ENCODE measurements at places on chromosomes 2 and 18.

DNA sequence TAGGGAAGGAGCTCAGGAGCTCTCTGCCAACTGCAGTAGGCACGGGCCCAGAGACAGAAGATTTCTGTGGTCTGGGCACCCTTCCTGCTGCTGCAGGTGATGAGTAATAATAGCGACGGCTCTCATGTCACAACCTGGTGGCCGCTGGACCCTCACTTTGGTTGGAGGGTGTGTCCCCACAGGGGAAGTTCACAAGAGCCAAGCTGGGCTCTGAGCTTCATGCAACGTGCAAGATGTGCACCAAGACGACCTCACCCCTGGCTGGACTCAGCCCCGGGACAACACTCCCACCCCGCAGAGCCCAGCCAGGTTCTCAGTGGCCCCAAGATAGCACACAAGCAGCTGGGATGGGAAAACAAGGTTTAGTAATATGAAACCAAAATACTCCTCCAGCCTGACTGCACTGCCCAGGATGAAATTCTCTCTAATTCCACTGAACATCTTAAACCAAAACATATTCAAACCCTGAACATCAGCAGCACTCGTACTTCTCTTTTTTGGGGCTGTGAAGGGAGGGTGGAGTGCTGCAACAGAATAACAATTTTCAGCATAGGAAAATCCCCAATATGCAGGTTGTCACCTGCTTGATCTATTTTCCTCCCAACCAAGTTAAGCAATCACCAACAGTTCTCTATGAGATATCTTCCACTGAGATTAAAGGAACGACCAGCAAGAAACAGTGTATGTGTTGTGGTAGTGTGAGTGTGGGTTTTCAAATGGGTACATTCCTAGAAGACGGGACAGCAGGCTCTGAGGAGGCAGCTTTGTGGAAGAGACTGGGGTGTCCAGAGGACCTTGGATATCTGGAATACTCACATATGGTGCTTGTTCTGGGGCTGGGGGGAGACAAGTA is 26.5 kb downstream of the BCL2 start:
- no peak for DNase-seq

DNA sequence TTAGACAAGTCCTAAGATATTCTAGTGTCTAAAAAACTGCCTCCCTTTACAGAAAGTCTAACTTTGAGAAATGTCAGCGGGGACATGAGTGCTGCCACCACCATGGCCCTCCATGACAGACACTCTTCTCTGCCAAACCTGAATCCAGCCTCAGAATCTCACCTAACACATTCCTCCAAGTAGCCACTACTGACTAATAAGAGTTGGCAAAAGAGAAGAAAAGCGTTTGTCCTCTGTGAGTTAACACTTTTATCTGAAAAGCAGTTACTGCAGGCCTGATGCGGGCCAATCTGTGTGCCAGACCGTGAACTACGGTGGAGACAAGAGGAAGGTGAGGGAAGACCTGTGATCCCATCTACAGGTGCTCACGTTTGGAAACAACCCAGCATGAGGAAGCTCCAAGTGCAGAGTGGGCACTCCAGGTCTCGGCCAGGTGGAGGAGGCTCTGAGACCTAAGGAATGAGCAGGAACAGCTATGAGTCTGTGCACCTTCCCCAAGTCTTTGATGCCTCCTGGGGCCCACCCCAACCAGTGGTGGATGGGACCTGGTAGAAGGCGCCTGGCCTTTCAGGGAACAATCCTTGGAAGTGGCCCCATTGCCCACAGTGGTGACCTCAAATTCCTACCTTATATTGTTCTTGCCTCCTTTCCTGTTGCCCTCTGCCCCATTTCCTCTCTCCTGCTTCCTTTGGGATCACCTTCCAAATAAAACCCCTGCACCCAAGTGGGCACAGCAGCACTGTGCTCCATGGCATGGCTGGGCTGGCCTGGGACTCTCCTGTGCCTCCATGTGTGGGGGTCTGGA is 91.6 kb downstream of the BIN1 start:
- DNase-seq, result no peak

GRCh38 chr2:151777487-151777886 is 43.2 kb upstream of the NEB start:
- no peak for DNase-seq

GRCh38 chr18:5073026-5073944 is 123.8 kb downstream of the AKAIN1 start:
- peak; percentile 23 for DNase-seq

DNA sequence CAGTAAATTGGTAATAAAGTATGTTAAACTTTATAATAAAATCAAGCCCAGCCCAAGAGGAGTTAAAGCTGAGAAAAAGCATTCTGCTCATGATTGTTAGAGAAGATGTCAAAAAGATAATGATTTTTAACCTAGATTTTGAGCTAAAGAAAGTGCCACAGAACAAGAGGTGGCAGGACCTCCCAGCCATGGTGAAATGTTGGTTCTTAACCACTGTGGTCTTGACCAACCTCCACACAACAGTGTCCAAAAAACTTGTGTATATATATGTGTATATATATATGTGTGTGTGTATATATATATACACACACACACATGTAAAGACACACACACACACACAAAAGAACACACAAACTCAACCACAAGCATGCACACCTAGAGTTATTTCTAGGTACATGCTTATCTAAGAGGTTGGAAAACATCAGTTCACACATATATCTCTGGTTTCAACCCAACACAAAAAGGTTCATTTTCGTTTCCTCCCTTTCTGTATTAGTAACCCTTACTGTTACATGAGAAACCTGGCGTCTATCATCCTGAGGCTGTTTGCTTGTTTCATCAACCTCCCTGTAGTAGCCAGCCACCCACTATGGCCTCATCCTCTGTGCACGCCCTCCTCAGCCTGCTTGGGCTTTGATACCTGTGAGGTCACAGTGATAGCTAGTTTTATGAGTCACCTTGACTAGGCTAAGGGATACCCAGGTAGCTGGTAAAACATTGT is 631.8 kb upstream of the ID2 start:
- DNase-seq, result no peak

DNA sequence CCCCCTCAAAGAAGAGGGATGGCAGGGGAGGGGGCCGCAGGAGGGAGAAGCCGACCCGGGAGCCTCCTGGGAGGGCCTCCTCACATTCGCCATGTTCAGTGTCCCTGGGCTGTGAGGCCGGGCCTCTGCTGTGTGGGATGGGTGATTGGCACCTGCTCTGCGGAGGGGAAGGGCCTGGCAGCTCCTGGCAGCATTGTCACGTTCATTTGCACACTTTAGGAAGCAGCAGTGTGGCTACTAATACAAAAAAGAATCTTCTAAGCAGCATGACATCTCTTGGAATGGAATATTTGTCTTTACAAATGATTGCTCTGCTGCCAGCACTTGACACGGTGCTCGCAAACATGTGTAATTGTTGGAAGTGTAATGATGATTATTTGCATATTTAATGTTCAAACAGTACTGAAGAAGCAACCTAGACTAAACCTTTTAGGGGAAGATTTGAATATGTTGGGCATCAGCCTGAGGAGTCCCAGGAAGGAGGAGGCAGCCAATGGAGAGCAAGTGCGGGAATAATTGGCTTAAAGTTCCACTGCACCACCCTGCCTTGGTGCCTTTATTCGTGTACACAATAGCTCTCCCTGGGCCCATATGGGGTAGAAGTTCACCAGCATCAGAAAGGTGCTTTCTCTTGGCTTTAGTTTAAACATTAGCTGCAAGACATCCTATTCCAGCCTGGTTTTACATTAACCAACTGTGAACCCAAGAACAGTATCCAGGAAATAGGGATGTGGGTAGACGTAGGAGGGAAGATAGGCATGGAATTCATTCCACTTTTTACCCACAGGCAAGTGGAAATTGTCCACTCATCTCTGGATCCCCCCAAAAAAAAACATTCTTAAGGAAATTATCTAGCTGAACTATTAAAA is 404.9 kb downstream of the TMEM182 start:
- DNase-seq, result no peak

DNA sequence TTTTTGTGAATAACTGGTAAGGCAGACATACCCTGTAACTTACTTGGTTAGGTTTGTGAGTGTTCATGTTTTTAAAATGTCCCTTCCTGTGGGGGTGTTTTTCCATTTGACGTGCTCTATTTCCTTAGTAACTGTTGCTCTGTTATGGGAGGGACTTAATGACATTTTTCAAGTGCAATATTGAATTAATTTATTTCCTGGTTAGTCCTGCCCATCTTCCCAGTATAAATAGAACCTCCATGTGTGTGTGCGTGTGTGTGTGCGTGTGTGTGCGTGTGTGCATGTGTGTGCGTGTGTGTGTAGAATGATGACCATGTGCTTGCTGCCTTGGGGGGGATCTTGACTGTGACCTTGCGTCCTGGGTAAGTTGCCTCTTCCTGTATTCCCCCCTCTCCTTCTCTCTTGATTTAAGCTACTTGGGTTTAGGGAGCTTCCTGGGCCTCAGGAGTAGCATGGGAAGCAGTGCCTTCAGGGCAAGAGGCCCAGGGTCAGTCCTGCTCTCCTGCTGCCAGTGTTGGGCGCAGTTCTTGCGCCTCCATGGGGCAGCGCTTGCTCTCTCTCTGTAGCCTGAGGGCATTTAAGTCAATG is 163.9 kb downstream of the LDLRAD4 start:
- peak; percentile 69 for DNase-seq

GRCh38 chr2:137925599-137925998 is 38.7 kb upstream of the HNMT start:
- peak; percentile 14 for DNase-seq

- DNase-seq, result peak; percentile 38
Measured at GRCh38 chr2:143300536-143300935, 171.3 kb downstream of the ARHGAP15 start.

- DNase-seq, result no peak
Measured at GRCh38 chr18:8525692-8526091, 83.5 kb upstream of the RAB12 start.

DNA sequence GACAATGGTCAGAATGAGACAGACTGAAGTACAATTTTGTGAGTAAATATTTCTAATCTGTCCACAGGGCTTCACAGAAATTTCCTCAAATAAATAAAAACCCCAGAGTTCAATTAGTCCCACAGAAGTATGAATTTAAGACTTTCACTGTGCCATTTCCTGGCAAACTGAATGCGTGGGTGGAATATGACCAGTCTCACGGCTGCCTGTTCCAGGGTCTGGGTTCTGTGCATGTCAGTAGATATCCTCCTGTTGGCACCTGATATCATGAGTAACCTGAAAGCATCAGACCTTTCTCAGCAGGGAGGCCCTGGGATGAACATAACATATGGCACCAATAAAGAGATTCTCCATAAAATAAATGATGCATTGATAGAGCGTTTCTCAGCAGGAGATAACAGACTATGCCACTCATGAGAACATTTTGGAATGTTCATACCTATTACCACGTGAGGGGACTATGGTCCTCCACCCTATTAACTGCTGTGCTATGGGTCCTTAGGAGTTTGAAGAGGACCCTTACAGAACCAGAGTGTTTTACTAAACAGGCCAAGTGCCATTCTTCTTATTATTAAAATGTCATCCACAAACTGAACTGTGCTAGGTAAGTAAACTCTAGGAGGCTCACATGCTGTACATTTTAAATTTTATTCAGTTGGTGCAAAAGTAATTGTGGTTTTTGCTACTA is 10.6 kb upstream of the MALL start:
- DNase-seq, result peak; percentile 33

- DNase-seq, result no peak
Measured at GRCh38 chr2:9032121-9032520, 28.6 kb upstream of the MBOAT2 start.

GRCh38 chr2:231118614-231118942 is 6.3 kb downstream of the HTR2B start:
- DNase-seq, result no peak

- DNase-seq, result no peak
Measured at GRCh38 chr2:240208631-240209211, 68.3 kb upstream of the OTOS start.

DNA sequence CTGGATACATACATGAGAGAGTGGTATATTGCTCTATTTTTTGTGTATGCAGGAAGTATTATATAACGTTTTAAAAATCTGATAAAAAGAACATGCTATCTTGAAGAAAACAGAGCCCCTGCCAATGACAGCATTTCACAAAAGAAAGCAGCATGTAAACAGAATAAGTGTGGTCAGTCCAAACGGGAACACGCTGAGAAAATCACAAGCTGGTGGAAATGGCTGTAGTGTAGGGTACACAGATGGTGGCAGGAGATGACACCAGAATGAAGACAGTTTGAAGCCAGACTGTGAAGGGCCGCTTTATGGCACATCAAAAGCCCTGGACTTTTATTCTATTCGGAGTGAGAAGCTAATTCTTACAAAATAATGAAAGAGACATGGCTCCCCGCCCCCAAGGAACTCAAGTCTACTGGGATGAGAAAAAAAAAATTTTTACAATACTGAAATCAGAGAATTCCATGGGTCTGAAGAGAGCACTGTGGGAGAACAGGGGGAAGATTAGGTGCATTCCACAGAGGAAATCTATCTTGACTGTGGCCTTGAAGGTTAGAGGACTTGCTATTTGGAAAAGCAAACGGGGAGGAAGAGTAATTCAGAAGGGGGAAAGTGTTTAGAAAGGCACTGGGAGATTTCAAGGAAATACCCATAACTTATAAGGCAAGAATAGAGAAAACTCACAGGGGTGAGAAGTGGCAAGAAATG is 217.7 kb upstream of the SMAD7 start:
- DNase-seq, result no peak

- DNase-seq, result no peak
Measured at GRCh38 chr18:9933865-9934264, 20.0 kb downstream of the VAPA start.

DNA sequence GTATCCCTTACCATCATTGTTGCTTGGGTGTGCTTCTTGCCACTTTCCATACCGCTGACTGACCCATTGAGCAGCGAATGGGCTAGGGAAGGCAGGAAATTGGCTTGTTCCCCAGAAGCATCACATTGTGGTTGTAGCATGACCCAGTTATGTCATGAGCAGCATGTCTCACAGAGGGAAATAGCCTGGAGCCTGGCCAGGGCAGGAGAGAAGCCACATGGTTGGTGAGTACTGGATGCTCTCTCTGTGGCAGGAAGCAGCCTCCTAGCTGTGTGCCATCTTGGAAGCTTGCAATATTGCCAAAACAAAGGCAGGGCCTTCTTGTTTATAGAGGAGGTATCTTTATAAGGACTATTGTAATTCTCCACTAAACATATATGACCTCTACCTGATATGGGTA is 482.6 kb downstream of the PIK3C3 start:
- peak; percentile 3 for DNase-seq

GRCh38 chr18:45250479-45250878 is 364.8 kb upstream of the SLC14A2 start:
- DNase-seq, result no peak

GRCh38 chr2:4762951-4763376 is 929.2 kb upstream of the SOX11 start:
- peak; percentile 1 for DNase-seq

GRCh38 chr2:70730730-70731129 is 37.3 kb downstream of the ADD2 start:
- DNase-seq, result no peak

DNA sequence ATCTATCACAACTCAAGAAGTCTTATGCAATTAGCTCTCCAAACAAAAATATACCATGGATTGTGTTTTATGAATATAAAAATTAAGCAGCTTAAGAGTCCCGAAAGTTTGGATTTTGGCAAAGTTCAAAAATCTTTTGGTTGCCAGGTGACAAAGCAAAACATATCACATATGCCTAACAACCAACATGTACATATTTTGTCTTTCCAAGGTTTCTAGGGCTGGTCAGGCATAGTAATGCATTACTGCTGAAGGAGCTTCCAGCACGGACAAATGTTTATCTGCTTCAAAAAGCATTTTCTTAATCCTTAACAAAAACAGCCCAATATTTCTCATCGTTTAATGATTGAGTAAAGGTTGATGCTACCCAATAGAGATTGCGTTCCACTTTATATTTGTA is 1327.1 kb upstream of the ZEB2 start:
- peak; percentile 8 for DNase-seq

GRCh38 chr18:79467126-79467525 is 71.4 kb downstream of the NFATC1 start:
- no peak for DNase-seq
